ENCODE measurements at places on chromosomes 7 and 10.

DNA sequence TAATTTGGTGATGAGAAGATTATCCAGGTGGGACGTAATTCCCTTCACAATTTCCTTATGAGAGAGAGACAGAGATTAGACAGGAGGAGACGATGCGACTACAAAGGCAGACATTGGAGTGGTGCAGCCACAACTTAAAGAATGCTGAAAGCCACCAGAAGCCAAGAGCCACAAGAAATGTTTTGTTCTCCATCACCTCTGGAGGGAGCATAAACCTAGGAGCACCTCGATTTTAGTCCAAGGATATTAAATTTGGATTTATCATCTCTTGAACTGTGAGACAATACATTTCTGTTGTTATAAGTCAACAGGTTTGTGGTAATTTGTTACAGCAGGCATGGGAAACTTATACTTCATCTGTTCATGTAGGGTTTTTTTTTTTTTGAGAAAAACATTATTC lies 418.9 kb downstream of the DGKB start:
- no peak for DNase-seq

- no peak for DNase-seq
These were observed 42.0 kb downstream of the CDK6 start for GRCh38 chr7:92794391-92794790.

DNA sequence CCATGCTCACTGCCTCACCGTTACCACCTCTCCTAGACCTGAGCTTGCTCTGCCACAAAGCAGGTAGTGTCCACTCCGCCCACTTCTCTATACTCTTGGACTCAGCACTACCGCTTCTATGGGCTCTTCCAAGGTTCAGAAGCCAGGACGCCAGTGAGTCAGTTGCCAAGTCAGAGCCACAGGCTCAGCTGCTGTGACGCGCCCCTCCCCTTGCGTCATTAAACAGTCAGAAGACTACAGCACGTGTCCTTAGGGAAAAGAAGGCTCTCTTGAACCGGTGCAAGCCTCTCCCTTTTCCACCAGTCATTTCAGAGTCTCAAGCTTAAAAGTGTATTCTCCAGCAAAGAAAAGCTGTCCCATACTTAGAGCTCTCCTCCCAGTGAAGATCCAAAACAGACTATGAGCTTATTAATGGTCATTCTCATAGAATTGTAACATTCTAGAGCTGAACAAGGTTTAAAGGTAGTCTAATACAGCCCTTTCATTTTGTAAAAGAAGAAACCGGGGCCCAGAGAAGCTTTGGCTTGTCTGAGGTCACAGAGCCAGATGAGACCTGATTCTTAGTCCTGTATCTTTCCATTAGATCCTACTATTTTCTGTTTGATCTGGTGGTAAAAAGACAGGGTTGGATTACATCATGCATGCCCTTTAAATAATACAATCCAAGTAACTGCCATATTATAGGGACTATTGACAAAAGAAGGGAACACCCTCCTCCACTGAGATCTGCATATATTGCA lies 40.9 kb upstream of the MET start:
- peak; percentile 97 for DNase-seq

- no peak for DNase-seq
These were observed 1602.0 kb upstream of the LRRTM3 start for GRCh38 chr10:65323802-65324201.

DNA sequence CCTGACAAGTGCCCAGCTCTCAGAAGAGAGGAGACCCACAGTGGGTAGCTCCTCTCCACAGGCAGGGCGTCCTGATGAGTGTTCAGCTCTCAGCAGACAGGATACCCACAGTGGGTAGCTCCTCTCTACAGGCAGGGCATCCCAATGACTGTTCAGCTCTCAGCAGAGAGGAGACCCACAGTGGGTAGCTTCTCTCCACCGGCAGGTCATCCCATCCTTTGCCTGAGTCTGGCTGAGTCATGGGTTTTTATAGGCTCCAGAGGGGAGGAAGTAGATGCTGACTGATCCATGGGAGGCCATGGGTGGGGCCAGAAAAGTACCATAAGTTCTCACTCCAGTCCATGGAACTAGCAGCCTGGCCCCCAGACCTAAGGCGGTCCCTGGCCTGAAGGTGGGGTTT lies 18.5 kb downstream of the CFAP70 start:
- no peak for DNase-seq

DNA sequence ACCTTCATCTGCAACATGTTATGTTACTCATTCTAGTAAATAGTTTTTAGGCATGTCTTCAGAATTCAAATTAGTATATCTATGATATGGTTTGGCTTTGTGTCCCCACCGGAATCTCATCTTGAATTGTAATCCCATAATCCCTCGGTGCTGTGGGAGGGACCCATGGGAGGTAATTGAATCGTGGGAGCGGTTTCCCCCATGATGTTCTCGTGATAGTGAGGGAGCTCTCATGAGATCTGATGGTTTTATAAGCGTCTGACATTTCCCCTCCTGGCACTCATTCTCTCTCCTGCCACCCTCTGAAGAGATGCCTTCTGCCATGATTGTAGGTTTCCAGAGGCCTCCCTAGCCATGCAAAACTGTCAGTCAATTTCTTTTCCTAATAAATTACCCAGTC lies 20.4 kb upstream of the GPR37 start:
- DNase-seq, result no peak

Measured in gastrocnemius medialis (tissue), 4 donors.